ENCODE measurements at places on chromosomes 3 and 15. TPM values are rescaled to one million over a fixed set of nuclear protein-coding genes. Genes with fewer than 3 reads are reported as not detected.
A peak's percentile ranks its signal among the peaks of the same experiment; 100 is the strongest.

- H3K27me3 ChIP-seq, result no peaks in the 10 kb centered on the region
- no peak overlapping the region for H3K4me3 ChIP-seq
- no peaks in the 10 kb centered on the region for H3K36me3 ChIP-seq
- H3K4me1 ChIP-seq, result peaks cover 3% of the 10 kb centered on the region
- H3K27ac ChIP-seq, result no peak overlapping the region
Measured at GRCh38 chr15:60683156-60683555, 204.2 kb upstream of the ICE2 start.

DNA sequence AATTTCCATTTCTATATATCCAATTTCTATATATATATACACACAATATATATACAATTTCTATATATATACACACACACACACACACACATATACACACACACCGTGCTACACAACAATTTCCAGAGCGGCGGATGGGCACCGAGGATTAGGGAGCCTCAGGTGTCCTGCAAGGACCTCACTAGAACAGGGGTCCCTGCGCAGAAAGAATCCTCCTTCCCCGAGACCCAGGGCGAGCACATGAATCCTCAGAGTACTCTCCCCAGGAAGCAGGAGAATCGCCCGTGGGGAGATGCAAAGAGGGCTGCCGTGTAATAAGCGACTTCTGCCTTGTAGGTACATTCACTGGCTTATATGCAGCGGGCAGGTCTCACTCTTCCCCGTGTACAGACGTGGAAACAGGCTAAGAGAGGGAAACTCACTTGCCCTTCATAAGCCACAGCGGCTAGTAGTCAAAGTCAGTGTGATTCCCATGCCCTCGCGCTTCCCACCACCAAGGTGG is 467 bp downstream of the PIF1 start:
- peaks cover 16% of the 10 kb centered on the region for H3K4me1 ChIP-seq
- peak overlapping the region; percentile 93 for H3K4me3 ChIP-seq
- H3K27ac ChIP-seq, result peak overlapping the region; percentile 36
- H3K36me3 ChIP-seq, result peaks cover 15% of the 10 kb centered on the region
- peak; percentile 43 for DNase-seq
- H3K27me3 ChIP-seq, result peaks cover 5% of the 10 kb centered on the region

CCK gene
- not detected for total RNA-seq

CADM2 gene
- 0.38 TPM for total RNA-seq

- DNase-seq, result no peak
- no peak overlapping the region for H3K4me3 ChIP-seq
- peaks cover 10% of the 10 kb centered on the region for H3K4me1 ChIP-seq
- peaks cover 17% of the 10 kb centered on the region for H3K36me3 ChIP-seq
Measured at GRCh38 chr3:126022741-126023359, 53.9 kb downstream of the ROPN1B start.

GRCh38 chr3:97952872-97953271 is 19.4 kb downstream of the RIOX2 start:
- no peaks in the 10 kb centered on the region for H3K27me3 ChIP-seq
- no peaks in the 10 kb centered on the region for H3K4me1 ChIP-seq
- H3K4me3 ChIP-seq, result no peak overlapping the region
- peaks cover 55% of the 10 kb centered on the region for H3K36me3 ChIP-seq
- DNase-seq, result no peak

GRCh38 chr15:40990789-40991188 is 37.5 kb downstream of the CHAC1 start:
- H3K4me1 ChIP-seq, result peaks cover 28% of the 10 kb centered on the region
- H3K27me3 ChIP-seq, result no peaks in the 10 kb centered on the region
- peak; percentile 55 for DNase-seq
- H3K27ac ChIP-seq, result peak overlapping the region; percentile 72
- H3K36me3 ChIP-seq, result peaks cover 55% of the 10 kb centered on the region

FGD5 gene
- not detected for total RNA-seq

CXCR6 gene
- total RNA-seq, result 3.2 TPM

GRCh38 chr3:13540297-13540995 is 8.5 kb upstream of the FBLN2 start:
- H3K36me3 ChIP-seq, result peaks cover 6% of the 10 kb centered on the region
- H3K4me3 ChIP-seq, result no peak overlapping the region
- peaks cover 9% of the 10 kb centered on the region for H3K27me3 ChIP-seq
- no peak for DNase-seq

- H3K27ac ChIP-seq, result no peak overlapping the region
- DNase-seq, result no peak
- H3K36me3 ChIP-seq, result no peaks in the 10 kb centered on the region
- H3K27me3 ChIP-seq, result no peaks in the 10 kb centered on the region
- no peaks in the 10 kb centered on the region for H3K4me1 ChIP-seq
- no peak overlapping the region for H3K4me3 ChIP-seq
Measured at GRCh38 chr15:73784291-73784690, 31.1 kb upstream of the INSYN1 start.

All from activated CD8-positive, alpha-beta T cell treated with anti-CD3 and anti-CD28 coated beads for 36 hours (primary cell).